Breast epithelium (tissue), 4 donors: ENCODE measurements at places on chromosomes 12 and 14.

- no peak for DNase-seq
These were observed 10.3 kb downstream of the EGLN3 start for GRCh38 chr14:33940561-33941011.

DNA sequence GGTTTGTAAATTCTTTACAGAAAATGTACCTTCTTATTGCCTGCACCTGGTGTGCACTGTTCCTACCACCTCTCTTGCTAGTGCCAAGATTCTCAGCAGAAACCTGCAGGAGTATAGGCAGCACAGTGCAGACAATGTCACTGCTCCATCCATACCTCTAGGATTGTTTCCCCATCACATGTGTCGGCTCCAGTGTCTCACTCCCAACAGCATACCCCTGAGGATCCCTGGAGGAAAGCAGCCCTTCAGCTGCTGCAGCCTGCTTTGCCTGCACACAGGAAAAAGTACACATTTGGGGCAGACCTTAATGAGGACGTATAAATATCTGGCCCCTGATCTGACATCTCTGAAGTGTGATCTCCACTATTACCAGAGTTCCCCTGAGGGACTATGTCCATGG is 235.5 kb downstream of the MDGA2 start:
- no peak for DNase-seq

GRCh38 chr12:54197431-54197909 is 8.7 kb upstream of the SMUG1 start:
- DNase-seq: no peak

DNA sequence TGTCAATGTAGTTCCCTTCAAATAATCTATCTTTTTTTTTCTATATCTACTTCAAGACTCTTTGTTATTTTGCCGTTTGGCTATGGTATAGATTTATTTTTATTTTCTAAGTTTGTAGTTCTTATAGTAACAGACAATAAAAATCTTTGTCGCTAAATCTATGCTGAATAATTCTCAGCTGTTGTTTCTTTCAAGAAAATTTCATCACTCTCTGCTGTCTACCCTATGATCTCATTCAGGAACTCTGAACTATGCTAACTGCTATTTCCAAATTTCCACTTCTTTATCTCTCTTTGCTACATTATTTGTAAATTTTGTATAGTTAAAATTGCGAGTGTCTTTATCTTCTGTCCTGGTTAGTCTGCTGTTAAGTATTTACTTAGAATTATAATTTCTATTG is 353.6 kb downstream of the LRFN5 start:
- no peak for DNase-seq

DNA sequence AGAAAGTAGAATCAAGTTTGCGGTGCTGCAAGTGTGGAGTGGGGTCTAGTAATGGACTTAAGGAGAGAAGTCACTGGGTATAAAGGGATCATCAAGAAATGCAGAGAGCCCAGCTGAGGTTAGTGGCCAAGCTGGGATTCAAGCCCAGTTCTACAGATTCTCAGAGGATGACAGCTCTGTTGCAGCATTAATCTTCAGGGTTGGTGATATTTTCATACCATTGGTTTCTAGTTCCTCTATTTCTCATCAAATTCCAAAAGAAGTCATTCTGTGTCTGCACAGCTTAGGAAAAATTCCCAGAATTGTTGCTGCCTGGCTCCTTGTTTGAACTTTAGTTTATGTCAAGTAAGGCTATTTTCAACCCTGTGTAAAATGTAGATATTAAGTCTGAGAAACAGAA is 169.5 kb upstream of the NTF3 start:
- DNase-seq: no peak

GRCh38 chr12:79329933-79330332 is 360.8 kb downstream of the PAWR start:
- DNase-seq: no peak

GRCh38 chr12:24118668-24119067 is 169.2 kb upstream of the SOX5 start:
- DNase-seq: no peak

DNA sequence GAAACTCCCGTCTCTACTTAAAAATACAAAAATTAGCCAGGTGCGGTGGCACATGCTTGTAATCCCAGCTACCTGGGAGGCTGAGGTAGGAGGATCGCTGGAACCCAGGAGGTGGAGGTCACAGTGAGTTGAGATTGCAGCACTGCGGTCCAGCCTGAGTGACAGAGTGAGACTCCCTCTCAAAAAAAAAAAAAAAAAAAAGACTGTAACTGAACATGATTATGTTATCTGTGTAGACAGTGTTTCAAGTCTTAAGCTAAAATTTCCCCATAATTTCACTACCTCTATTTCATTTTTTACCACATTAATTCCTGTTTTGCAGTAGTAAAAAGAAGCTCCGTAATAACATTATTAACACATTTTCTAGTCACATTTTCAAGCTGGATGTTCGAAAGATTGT is 5.4 kb downstream of the PLBD1 start:
- DNase-seq: no peak
